ENCODE measurements at places on chromosomes 5 and 9. TPM values are rescaled to one million over a fixed set of nuclear protein-coding genes. Genes with fewer than 3 reads are reported as not detected.

The EGFLAM gene
- 8.8 TPM for polyA plus RNA-seq

The ST8SIA4 gene
- polyA plus RNA-seq: 7.6 TPM

The GLRA1 gene
- not detected for polyA plus RNA-seq

The TICAM2 gene
- polyA plus RNA-seq: 5.5 TPM

DNA sequence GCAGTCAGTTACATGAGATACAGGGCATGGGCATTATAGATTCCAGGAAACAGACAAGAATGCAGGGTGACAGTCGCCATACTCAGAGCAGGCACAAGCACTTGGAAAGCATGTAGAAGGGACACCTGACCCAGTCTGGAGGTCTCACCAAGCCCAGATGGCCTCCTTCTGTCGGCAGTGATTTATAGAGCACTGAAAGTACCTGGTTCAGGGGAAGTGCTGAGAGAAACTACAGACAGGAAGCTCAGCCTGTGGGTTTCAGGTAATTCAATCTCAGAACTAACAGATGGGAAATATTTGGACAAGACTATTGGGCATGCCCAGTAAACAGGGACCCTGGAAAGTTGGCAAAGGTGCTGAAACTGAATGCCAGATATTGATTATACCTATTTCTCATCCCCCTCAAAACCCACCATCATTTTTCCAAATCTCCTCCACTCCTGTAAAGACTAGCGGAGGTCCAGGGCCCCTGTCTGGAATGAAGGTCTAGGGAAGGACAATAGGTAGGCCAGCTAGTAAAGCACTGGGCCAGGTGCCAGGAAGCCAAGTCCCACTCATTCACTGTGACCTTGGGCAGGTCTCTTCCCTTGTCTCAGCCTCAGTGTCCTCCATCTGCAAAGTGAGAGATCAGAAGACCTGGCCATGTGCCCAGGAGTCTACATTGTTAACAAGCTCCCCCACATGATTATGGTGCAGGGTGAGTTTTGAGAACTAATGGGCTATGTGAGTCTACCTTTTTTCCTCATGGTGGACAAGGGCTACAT, 26.9 kb downstream of the KLHL3 start:
- DNase-seq: no peak

GRCh38 chr9:129702589-129703520, 37.4 kb downstream of the PRRX2 start:
- DNase-seq: no peak

DNA sequence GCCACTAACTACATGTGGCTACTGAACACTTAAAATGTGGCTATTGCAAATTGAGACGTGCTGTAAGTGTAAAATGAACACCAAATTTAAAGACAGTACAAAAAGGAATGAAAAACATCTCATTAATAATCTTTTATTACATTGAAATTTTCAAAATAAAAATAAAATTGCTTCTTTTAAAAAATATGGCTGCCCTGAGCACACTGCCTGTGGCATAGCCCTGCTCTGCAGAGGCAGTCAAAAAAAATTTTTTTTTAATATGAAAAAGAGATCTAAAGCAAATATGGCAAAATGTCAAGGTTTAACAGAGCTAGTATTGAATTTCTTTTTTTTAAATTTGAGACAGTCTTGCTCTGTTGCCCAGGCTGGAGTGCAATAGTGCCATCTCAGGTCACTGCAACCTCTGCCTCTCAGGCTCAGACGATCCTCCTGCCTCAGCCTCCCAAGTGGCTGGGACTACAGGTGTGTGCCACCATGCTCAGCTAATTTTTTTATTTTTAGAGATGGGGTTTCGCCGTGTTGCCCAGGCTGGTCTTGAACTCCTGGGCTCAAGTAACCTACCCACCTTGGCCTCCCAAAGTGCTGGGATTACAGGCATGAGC, 25.6 kb downstream of the CARNMT1 start:
- no peak for DNase-seq

GRCh38 chr5:40879163-40879942, 29.9 kb upstream of the C7 start:
- no peak for DNase-seq

- no peak for DNase-seq
These were observed 150.9 kb downstream of the ZSWIM6 start for GRCh38 chr5:61482980-61483379.

- no peak for DNase-seq
These were observed 93.9 kb downstream of the GCNT1 start for GRCh38 chr9:76552751-76553455.

DNA sequence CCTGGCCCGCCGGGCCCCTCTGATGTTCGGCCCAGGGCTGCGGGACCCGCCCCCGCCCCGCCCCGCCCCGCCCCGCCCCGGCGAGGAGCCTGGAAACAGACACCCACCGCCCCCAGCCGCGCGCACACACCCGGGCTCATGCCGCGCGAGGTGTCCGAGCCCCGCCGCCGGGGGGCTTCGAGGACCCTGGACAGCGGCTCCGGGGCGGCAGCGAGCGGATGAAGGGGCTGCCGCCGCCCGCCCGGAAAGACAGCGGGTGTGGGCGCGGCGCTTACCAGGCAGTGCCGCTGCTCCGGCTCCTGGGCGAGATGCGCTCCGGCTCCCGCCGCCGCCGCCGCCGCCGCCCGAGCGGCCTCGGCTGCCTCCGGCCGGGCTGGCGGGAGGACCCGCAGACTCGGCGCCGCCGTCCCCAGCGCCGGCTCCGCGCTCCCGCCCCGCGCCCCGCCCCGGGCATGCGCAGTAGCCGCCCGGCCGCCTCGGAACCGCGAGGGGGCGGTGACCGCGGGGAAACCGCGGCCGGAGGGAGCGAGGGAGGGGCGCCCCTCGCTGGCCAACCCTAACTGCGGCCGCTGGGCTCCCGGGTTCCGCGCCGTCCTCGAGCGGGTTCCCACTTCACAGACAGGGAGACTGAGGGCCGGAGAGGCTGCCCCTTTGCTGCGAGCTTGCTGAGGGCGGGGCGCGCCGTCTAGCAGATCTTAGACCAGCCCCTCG, at the start of gene GPRIN1:
TSS of gene GPRIN1 (minus strand) at position 433 of the 711 bp plus-strand sequence. CDS start 10,322 bp downstream, outside the sequence.
- peak; percentile 71 for DNase-seq

DNA sequence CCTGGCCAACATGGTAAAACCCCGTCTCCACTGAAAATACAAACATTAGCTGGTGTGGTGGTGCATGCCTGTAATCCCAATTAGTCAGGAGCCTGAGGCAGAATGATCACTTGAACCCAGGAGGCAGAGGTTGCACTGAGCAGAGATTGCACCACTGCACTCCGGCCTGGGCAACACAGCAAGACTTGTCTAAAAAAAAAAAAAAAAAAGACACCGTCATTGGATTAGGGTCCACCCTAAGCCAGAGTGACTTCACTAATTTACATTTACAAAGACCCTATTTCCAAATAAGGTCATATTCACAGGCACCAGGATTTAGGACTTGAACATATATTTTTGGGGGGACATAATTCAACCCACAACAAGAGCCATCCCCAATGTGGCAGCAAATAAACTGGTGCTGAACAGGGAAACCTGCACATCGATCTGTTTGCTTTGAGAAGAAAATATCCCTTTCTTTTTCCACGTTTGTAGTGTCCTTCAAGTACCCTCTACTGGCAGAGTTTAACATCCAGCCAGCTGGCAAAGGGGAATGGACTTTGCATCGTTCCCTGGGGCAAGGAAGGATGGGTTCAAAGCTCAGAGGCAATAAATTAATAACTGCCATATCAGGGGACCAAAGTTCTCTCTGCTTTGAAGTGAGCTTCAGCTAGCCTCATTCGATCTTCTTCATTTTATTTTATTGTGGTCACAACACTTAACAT, 3.7 kb upstream of the DNAJC25 start:
- DNase-seq: no peak

DNA sequence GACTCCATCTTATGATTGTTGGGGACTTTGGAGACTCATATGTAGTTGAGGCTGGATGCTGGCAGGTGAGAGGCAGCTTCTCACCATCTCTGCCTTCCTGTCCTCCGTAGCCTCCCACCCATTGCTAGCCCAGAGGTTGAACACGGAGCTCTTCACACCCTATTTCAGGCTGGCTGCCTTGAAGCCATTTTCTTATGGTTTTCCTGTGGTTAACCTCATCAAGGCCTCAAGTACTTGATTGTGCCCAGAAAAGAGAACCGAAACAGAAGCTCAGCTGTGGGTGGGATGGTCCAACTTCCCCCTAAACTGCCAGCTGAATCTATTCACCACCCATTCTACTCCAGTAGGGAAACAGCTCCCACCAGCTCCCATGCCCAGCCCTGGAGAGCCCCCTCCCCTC, 102.9 kb downstream of the LIFR start:
- no peak for DNase-seq

DNA sequence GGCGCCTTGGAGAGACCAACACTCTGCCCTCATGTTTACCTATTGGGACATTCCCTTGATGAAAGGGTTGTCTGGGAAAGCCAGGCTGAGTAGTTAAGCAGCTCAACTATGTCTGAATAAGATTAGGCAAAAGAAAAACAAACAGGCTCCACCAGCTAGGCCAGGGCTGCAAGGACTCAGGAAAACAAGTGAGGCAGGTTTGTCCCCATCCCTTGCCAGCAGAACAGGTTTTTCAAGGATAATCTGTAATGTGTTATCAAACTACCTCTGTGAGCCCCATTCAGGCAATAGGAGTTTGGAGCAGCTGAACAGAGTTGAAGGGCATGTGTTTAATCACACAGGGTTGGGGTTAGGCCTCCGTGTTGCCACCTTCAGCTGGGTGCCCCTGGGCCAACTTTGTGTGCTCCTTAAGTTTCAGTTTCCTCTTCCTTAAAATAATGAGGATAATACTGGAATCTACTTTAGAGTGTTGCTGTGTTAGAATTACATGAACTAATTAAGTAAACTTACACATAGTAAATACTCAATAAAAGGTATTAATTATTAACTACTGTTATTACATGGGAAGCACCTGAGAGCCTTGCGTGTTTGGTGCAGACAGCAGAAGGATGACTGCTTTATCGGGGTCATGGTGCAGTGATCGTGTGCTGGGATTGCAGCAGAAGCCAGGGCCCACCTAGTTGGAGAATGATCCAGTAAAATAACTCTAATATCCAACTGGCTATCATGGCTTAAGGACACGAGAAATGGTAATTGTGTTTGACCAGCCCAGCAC, 72.1 kb upstream of the ATP10B start:
- peak; percentile 66 for DNase-seq

DNA sequence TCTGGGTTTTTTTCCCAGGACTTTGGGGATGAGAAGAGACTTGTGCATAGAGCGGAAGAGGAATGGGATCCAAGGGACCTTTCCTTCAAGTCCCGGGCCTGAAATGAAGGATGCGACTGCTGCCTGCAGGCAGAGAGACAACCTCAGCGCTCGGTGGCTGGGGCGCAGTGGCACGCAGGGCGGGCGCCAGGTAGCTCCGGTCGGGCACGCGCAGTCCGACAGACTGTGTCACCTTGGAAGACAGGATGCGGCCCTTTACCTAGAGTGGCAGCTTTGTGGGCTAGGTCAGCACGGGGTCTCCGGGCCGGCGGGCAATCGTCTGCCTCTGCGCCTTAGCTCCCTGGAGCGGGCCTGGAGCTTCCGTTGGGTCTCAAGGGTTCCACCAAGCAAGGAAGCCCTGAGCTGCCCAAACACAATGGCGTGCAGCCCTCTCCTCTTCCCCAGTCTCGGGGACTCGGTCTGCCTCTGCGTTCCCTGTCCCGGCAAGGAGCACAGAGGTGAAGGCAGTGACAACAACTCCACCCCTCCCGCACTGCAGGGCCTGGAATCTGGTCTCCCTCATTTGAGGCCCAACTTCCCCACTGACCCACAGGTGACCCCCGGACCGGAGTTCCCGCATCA, 6.0 kb downstream of the BARX1 start:
- no peak for DNase-seq

DNA sequence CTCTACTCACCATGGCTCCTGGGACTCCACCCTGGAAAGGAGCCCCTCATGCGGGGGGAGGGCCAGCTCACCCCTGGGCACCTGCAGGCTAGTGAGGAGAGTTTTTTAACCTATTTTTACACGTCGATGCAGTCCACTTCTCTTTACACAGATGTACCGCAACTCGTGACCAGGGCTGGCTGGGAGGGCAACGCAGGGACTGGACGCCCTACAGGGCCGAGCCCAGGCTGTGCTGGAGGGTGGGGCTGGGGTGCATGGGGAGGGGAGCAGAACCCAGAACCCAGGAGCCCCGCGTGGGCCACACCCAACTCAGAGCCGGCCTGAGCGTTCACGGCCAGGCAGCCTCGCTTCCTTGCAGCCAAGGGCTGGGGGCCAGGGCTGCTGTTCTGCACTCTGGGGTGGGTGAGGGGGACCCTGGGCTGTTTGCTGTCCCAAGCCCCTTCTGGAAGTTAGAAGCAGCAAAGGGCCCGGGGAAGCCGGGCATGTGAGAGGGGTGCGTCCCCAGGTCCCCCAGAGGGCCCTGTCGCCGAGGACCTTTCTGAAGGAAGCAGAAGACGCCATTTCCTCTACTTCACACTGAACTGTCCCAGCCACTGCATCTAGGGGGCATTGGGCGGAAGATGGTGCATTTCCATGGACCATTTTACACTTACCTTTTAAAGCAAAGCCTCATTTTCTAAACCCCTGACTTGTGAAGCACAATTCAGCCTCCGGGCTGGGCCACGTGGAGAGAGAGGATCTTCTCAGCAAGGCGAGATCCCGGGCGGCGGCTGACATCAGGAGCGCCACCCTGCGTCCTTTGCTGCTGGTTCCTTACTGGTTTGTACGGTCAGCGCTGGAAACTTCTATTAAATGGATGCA, 90.5 kb downstream of the KCNT1 start:
- no peak for DNase-seq

All from renal pelvis (tissue), 12 donors.